ENCODE measurements at places on chromosomes 11 and 22.

DNA sequence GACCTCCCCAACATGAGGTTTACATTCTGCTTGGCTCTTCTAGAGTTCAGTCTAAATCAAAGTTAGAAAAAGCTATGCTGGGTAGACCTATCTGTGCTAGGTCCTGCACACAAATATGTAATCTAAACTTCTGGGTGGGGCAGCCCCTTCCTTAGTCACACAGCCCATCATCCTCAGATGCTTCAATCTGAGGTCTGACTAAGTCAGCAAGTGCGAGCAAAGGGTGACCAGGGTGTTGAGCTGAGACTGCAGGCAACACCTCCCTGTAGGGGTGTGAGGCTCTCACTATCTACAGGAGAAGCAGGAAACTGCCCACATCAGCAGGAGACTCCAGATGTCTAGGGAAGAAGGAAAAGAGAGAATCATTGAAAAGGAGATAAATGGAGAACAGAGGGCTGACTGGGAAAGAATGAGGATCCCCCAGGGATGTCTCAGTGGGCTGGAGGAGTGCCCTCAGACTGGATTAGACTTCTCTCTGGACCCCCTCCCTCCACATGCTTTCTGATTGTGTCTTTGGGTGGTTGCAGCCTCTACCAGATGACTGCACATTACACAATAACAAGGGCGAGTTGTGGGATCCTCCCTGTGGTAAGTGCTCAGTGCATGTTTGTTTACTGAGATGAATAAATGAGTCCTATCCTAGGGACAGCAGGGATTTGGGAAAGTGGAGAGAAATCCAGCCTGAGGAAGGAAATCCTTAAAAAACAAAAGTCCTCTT lies 266.2 kb upstream of the PLET1 start:
- DNase-seq, result no peak

- peak; percentile 22 for DNase-seq
Observed at GRCh38 chr11:17599460-17599925, 52.4 kb downstream of the OTOG start.

GRCh38 chr11:18614667-18615066 lies 15.1 kb downstream of the MISFA start:
- DNase-seq, result no peak

- DNase-seq, result peak; percentile 40
Observed at GRCh38 chr11:63020671-63021291, 5.1 kb upstream of the SLC22A8 start.

DNA sequence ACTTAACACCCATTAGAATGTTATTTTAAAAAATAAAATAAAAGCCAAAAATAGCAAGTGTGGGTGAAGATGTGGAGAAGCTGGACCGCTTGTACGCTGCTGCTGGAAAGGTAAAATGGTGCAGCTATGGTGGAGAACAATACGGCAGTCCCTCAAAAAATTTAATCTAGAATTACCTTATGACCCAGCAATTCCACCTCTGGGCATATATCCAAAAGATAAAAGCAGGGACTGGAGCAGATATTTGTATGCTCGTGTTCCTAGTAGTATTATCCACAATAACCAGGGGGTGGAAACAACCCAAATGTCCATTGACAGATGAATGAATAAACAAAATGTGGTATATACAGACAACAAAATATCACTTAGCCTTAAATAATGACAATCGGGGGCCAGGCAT lies 6.1 kb upstream of the APOA5 start:
- no peak for DNase-seq

- peak; percentile 29 for DNase-seq
Observed at GRCh38 chr22:44454113-44454769, 43.8 kb downstream of the RTL6 start.

DNA sequence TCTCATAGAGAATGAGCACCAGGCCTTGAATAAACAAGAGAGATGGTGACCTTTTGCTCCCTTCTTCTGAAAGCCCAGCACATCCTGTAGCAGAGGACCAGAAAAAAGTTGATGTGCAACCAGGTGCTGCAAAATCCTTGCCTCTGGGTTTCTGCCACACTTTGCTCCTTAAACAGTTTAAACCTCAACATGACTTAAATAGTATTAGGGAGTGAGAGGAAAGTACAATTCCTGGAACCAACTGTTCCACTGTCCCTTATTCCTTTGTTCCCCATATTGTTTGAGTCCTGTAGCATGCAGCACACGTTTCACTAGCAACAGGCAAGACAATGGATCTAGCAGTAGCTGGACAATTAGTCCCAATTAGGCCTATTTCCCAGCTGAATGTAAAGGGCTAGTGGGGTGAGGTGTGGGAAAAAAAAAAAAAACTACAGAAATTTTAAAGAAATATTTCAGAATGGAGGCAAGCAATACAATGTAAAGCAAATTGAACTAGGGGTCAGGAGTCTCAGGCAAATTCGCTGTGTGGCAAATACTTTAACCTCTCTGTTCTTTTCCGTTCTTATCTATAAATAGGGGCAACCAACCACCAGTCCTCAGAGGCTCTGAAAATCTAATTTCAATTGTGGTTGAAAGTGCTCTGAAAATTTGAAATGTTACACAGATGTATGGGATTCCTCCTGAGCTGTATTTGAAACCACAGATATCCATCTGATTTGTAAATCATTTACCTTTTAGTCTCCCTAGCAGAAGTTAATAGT lies 6.6 kb downstream of the MPPED2 start:
- DNase-seq, result no peak

DNA sequence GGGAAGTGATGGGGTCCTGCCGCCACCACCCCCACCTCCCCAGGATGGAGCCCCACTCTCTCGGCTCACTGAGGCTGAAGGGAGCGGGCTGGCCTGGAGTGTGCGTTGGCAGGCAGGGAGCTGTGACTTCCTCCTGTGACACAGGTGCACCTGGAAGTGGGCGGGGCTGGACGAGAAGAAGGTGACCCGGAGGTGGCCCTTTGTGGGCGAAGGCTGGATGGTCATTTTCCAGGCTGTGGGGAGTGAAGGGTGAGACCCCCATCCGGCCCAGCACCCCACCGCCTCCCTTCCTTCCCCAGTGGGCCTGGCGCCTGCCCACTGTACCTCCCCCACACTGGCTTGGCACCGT lies 15.3 kb downstream of the IL17REL start:
- DNase-seq, result no peak

GRCh38 chr22:37107816-37108621 lies 1.5 kb downstream of the TMPRSS6 start:
- DNase-seq, result peak; percentile 55

- DNase-seq, result no peak
Observed at GRCh38 chr11:78339483-78339882, 78.1 kb downstream of the GAB2 start.

- peak; percentile 37 for DNase-seq
Observed at GRCh38 chr11:76653674-76654284, 16.8 kb downstream of the LRRC32 start.

- DNase-seq, result no peak
Observed at GRCh38 chr11:117696540-117696939, 100.5 kb downstream of the DSCAML1 start.

- peak; percentile 5 for DNase-seq
Observed at GRCh38 chr22:36741204-36741793, 34.6 kb downstream of the IFT27 start.

- DNase-seq, result no peak
Observed at GRCh38 chr11:36619502-36619901, 21.5 kb upstream of the RAG2 start.

DNA sequence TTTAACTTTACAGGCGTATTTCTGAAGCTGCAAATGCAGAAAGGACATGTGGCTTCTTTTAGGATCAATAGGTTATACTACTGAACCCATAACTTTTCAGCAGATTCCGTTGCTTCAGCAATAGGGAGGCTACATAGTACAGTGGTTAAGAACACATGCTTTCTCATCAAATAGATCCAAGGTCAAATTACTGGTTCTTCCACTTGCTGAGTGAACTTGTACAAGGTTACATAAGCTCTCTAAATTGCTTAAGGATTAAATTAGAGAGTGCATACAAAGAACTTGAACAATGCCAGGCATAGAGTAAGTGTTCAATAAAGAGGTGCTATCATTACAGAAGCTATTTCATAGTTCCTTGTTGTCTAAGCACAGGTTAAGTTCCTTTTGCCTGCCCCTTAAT lies 129.6 kb downstream of the BARX2 start:
- no peak for DNase-seq

DNA sequence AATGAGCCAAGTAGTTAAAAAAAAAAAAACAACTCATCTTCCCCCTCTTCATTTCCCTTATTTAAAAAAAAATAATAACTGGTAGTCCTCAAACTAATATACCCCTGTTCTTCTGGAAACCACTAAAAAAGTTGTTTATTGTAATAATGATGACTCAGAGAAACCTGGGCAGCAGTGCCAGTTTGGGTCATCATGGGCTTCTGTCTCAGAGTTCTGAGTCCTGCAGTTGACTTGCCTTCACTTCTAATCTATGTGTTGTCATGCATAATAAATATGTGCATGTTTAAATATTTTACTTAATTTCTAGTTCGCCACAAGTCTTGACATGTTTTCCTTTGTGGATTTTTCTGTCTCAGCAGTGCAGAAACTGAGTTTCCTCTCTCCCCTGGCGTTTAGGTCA lies 46.8 kb downstream of the PPP2R1B start:
- no peak for DNase-seq

DNA sequence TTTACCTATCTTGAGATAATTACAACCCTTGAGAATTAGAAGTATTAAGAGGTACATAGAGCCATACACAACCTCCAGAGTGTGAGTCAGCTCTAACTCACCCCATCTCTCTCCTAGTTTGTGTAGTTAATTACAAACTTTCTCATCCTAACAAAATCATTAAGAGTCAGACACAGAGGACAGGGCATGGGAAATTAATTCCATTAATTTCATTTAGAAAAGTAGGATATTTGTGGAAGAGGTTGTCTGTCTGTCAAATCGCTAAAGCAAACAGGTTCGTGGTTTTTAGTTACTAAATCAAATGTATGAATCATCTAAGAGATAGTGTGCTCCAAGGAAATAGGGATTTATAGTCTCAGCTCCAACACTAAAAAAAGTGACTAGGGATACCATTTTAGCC lies 1261.4 kb upstream of the TENM4 start:
- no peak for DNase-seq

GRCh38 chr22:47474895-47475294 lies 712.4 kb downstream of the TBC1D22A start:
- DNase-seq, result no peak

GRCh38 chr11:46857666-46858065 lies 11.6 kb upstream of the CKAP5 start:
- DNase-seq, result no peak

DNA sequence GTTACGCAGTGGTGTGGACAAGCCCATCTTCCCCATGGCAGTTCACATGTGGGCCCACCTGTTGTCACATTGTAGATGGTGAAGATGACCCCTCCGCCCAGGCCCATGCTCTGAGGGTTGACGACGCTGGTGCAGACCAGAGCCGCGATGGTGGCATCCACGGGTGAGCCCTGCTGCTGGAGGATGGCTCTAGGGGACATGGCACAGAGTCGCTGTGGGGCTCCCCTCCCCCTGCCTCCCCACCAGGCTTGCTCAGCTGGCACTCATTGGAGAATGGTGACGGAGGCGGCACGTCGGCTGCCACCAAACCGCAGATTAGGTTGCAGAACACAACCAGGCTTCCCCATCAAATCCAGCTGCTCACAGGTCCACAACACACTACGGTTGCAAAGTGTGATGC lies 11.1 kb downstream of the GGT5 start:
- no peak for DNase-seq

- no peak for DNase-seq
Observed at GRCh38 chr11:45022294-45023064, 71.8 kb upstream of the TP53I11 start.

DNA sequence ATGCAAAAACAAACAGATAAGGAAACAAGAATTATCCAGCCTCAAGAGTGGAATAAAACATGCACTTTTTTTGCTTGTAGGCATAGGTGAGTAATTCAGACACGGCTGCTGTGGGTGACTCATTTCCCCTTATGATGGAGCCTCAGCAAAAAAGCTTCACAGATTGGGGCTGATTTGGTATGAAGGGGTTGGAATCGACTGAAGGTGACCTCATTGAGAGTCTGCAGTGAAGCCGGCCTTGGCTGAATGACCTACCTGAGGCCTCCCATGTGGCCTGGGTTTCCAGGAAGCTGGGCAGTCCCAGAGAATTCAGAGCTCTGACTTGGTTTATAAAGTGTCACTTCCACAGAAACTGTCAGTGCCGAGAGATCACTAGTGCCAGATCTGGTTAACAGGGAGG lies 34.2 kb upstream of the VPREB1 start:
- DNase-seq, result no peak

DNA sequence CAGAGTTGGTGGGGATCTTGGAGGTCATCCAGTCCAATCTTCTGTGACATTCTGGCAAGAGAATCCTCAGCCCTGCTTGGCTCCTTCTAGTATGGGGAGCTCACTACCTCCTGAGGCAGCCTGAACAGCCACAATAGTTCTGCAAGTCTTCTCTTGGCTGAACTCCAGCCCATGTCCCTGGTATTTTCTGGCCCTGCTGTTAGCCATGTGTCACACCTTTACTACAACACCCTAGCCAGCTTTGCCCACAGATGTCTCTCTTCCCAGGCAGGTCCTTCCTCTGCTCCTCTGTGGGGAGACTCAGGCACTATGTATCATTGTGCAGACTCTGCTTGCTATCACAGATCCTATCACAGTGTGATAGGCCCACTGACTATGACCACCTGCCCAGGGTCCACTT lies 297.7 kb downstream of the CTTN start:
- DNase-seq, result no peak

- no peak for DNase-seq
Observed at GRCh38 chr22:40348025-40348658, 1.8 kb downstream of the ADSL start.

DNA sequence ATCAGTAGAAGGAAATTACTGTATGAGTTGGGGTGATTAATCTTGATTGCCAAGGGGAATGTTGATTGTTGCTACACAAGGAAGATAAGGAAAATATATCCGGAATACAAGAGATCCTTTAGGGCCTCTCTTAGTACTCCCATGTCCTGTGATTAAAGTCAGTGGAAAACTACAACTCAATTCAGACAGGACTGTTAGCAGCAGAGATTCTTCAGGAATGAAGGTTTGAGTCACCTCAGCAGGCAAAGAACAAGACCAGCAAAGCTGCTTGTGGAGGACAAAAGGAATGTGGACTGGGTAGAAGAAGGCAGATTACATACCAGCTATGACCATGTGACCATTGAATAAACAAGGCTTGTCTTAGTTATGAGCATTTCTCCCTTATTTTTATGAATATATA lies 478.2 kb downstream of the BUD13 start:
- no peak for DNase-seq

GRCh38 chr11:132185726-132186592 lies 815.5 kb downstream of the NTM start:
- no peak for DNase-seq

GRCh38 chr11:13118194-13118593 lies 109.1 kb downstream of the RASSF10 start:
- no peak for DNase-seq

- no peak for DNase-seq
Observed at GRCh38 chr11:67611165-67611564, 4.4 kb downstream of the NDUFV1 start.

Measured in left lobe of liver (tissue), 2 donors.